Left forelimb (tissue), 1 donor: ENCODE measurements at places on chromosomes 5 and 9.

- no peak for DNase-seq
Measured at GRCh38 chr5:44833249-44833648, 24.5 kb downstream of the MRPS30 start.

DNA sequence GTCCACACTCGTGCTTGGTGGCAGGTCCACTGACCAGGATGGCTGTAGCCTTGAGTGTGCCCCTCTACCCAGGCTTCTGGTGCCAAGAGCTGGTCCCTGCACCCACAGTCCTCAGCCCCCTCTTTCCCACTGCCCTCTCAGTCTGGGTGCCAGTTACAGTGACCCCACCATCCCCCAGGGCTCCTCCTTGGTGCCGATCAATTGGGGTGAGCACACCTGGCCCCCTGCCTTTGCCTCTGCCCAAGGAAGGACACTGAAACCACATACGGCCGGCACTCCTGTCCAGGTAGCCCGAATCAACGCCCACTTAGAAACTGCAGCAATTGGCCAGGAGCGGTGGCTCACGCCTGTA is 18.5 kb upstream of the QRFP start:
- DNase-seq = no peak

DNA sequence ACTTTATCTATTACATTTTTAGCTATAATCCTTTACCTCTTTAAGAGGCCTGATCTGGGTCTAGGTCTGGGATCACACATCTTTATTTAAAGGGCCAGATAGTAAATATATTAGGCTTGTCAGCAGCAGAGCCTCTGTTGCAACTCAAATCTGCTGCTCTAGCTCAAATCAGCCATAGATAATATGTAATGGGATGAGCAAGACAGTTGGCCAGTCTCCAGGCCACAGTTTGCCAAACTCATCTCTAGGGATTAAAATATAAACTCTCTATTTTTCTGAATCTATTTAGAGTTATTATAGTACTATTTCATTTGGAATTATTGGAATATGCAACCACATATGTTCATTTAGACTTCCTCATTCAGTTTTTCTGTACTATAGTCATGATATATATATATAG is 115.9 kb upstream of the MINAR2 start:
- DNase-seq = no peak

- peak; percentile 67 for DNase-seq
Measured at GRCh38 chr9:113624721-113625120, 161.2 kb downstream of the RGS3 start.

DNA sequence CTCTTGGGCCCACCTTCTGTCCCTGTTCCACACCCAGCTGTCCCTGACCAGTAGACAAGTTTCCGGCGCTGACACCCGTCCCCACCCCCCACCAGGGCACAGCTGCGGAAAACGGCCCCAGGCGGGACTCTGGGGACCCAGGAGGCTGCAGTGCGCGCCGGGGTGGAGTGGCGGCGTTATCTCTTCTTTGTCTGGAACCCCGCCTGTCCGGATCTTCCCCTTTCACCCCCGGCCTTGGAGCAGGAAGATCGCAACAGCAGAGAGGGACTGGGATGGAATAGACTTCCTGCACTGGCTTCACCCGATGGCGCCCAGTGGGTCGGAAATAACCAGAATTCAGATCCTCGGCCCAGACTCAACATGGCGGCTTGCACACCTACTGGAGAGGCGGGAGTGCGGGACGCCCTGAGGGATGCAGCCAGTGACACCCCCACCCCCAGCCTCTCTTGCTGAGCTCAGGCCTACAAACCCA is 4.7 kb downstream of the PAX5 start:
- DNase-seq = peak; percentile 56

GRCh38 chr9:95494022-95494415 is 22.8 kb downstream of the PTCH1 start:
- DNase-seq = no peak

GRCh38 chr9:85662573-85662972 is 79.2 kb downstream of the AGTPBP1 start:
- DNase-seq = no peak

- DNase-seq = no peak
Measured at GRCh38 chr9:126745574-126746411, 59.0 kb upstream of the ZBTB43 start.

DNA sequence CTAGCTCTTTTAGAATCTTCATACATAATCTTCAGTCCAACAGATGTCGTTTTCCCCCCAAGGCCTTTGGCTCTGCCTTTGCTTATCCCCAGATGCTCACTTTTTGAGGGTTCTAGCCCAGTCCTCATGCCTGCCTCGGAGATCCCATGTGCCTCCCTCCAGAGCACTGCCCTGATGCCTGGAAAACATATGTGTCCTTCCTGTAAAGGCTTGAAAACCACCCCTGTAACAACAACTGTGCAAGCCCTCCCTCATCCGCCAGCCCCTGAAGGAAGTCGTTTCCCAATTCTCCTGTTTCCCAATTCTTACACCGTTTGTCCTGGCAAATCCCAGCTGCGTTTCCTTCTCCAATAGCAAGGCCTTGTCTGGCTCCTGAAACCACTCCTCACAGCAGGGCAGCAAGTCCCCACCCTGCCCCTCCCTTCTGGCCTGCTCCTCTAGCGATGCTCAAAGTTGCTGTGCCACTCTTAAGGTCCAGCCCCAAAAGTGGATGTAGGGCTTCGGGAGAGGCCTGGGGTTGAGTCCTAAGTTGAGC is 52.2 kb downstream of the SLC36A1 start:
- no peak for DNase-seq

- no peak for DNase-seq
Measured at GRCh38 chr5:34483442-34484033, 172.6 kb upstream of the RAI14 start.

DNA sequence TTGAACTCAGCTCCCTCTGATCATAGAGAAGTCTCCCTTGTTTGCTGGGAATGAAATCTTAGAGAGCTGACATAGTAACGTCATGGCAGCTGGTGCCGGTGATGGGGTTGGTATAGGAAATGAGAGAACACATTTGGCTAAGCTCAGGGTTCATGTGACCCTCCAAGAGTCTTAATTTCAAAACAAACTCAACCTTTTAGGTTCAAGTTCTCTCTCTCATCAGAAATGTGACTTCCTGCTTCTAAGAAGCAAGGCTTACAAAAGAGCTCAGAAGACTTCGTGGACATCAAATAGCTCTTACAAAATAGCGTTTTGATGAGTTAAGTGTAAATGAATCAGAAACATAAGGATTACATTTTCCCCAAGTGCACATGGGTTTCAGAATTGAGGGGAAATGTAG is 97.3 kb downstream of the PAPPA start:
- DNase-seq = no peak

DNA sequence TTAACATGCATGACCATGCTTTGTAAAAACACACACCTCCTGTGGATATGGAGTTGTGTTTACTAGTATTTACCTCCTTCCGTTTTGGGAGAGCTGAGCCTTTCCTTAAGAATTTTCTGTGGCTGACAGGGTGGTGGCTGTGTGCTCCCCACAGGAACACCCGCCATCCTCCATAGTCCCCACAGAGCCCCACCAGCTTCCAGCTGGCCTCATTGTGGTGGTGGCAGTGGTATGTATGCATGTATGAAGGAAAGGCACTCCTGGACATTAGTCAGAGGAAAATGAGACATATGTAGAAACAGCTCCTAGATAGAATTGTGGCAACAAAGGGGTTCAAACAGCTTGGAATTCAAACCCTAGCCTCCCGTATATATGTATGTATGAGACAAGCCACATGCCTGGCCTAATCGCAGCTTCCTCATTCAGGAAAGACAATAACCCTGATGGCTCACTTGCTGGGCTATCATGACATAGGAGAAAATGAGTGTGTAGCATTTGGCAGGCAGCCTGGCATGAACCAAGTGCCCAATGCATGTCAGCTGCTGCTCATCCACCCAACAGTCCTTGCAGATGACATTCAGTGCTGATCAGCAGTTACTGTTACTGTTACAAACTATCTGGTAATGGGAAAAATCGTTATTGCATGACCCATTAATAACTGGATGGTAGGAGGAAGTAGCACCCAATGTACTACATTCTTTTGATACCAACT is 459.7 kb downstream of the EBF1 start:
- no peak for DNase-seq

DNA sequence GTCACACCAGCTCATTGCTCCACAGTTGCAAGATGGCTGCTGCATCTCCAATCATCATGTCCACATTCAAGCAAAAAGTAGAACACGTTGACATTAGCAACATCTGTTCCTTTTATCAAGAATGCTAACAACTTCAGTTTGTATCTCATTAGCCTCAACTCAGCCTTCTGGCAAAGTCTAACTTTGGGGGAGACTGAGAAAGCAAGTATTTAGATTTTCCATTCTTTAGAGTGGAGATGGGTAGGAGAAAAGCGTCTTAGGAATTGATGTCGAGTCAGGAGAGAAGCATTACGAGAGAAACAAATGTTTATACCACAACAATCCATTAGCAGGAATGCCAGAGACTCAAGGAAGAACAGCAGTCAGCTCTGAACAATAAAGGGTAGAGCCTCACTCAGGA is 446.3 kb downstream of the ENC1 start:
- no peak for DNase-seq

GRCh38 chr9:79902825-79903600 is 331.2 kb downstream of the TLE4 start:
- DNase-seq = no peak

DNA sequence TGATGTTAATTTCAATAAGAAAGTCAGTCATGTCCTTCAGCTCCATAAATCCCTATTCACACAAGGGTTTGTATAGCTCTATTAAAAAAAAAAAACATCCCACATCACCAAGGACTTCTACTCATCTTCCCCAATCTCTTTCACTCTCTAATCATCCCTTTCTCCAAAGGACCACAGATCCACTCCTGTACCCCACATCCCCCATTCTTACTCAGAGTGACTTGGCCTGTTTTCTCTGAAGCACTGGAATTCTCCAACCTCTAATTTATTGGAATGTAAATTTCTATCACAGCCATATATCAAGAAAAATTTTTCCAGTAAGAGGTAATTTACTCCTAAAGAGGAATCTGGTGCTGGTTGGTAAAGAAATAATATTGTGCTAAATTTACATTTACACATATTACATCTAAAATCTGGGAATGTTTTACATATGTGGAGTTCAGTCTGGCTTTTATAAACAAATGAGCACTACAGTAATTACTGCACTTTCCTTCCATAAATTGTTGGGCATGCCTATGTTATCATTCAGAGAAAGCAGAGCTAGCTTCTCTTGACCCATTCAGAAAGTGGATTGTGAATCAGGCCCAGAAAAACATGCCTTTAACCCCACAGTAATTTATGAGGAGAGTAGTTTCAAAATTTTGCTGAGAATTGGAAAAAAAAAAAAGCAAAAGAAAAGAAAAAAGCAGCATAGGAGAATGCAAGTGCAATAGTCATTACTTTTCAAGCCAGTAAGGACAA is 399.5 kb upstream of the TNC start:
- DNase-seq = no peak

GRCh38 chr9:16202914-16203728 is 650.3 kb downstream of the CCDC171 start:
- no peak for DNase-seq

GRCh38 chr9:72872718-72873117 is 80.1 kb downstream of the ALDH1A1 start:
- DNase-seq = no peak

DNA sequence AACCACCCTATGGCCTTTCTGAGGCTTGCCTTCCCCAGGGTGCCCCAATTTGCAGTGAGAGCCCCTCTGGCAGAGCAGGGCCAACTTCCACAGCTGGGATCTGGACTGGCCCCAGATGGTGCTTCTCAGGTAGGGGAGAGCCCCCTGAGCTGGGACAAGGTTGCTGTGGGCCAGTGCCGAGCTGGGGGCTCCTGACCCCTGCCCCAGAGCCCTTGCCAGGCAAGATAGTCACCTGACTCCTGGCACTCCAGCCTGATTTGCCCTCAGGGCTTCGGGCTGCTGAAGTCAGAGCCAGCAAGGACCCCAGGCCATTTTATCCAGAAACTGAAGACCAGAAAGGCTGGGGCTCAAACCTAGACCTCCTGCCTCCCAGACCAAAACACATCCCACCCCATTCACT is 33.4 kb upstream of the AKNA start:
- DNase-seq = no peak

DNA sequence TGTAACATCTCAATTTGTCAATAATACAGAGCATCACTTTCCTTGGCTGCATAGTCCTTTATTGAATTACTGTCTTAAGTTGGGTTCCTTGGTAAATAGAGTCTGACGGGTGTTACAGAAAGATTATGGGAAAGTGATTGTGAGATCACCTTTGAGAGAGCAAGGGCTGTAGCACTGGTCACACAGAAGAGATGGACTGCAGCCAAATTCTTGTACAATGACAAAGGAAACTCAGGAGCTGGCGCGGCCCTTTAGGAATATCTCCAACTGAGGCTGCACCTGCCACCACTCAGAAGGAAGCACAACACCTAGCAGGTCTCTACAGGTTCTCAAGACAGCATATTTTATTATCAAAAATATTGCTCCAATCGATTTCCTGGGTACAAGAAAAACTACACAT is 350.0 kb upstream of the ISL1 start:
- no peak for DNase-seq

DNA sequence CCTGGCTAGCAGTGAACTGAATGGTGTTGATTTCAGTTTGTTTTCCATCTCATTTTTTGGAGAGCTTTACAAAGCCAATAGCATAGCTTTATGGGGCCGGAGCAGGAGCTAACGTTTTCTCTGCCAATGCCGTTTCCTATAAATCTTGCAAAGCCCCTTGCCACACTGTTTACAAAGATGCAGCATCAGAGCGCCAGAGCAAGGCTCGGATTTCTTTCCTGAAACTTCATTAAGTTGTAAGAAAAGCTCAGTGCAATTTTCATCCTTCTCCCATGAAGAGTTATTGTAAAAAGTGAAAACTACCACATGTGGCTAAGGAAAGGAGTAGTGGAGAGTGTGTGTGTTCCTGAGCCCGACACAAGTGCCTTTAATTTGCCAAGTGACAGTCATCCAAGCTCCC is 178.2 kb upstream of the GDNF start:
- DNase-seq = no peak

DNA sequence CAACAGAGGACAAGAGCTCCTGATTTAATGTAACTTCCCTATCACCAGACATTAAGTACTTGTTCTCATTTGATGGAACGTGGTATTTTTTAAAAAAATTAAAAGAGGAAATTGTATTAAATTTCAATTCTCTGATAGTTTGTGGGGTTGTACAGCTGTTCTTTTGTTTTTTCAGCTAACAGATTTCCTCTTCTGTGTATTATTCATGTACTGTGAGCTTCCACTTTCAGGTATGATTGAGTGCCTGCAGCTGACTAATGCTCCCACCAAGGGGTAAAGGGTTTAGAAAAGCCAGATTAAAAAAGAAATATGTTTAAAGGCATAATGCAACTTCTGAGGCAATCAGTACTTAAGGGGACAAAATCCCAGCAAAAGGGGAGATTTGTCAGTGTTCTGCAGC is 117.7 kb upstream of the ACTBL2 start:
- no peak for DNase-seq
